ENCODE measurements at places on chromosomes 16 and 17. TPM values are rescaled to one million over a fixed set of nuclear protein-coding genes. Genes with fewer than 3 reads are reported as not detected.
A peak's percentile ranks its signal among the peaks of the same experiment; 100 is the strongest.

The KREMEN2 gene
- total RNA-seq: 0.09 TPM

The FBXW10 gene
- not detected for total RNA-seq

- H3K4me3 ChIP-seq: peak overlapping the region; percentile 65
- H3K4me1 ChIP-seq: peaks cover 16% of the 10 kb centered on the region
- H3K27ac ChIP-seq: no peak overlapping the region
Observed at GRCh38 chr17:60102632-60103096, 23.9 kb upstream of the HEATR6 start.

The ARHGAP44 gene
- total RNA-seq: 0.21 TPM

GRCh38 chr16:76195056-76195455, 82.1 kb upstream of the CNTNAP4 start:
- no peak overlapping the region for H3K4me3 ChIP-seq
- DNase-seq: no peak
- H3K27me3 ChIP-seq: no peaks in the 10 kb centered on the region
- no peaks in the 10 kb centered on the region for H3K36me3 ChIP-seq
- no peaks in the 10 kb centered on the region for H3K4me1 ChIP-seq
- H3K27ac ChIP-seq: no peak overlapping the region

The KRTAP4-1 gene
- not detected for total RNA-seq

- no peaks in the 10 kb centered on the region for H3K27me3 ChIP-seq
- H3K27ac ChIP-seq: peak overlapping the region; percentile 93
- peaks cover 50% of the 10 kb centered on the region for H3K36me3 ChIP-seq
- DNase-seq: peak; percentile 61
Observed at GRCh38 chr17:59105852-59106462, 723 bp downstream of the TRIM37 start.

DNA sequence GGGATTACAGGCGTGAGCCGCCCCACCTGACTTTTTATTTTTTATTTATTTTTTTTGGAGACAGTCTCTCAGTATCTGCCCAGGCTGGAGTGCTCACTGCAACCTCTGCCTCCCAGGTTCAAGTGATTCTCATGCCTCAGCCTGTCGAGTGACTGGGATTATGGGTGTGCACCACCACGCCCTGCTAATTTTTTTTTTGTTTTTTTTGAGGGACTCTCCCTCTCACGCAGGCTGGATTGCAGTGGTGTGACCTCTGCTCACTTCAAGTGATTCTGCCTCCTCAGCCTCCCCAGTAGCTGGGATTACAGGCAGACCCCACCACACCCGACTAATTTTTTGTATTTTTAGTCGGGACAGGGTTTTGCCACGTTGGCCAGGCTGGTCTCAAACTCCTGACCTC, 7.7 kb downstream of the ZNF207 start:
- no peak for DNase-seq
- no peak overlapping the region for H3K4me3 ChIP-seq
- peaks cover 71% of the 10 kb centered on the region for H3K36me3 ChIP-seq
- H3K27ac ChIP-seq: no peak overlapping the region
- H3K4me1 ChIP-seq: peaks cover 33% of the 10 kb centered on the region
- H3K27me3 ChIP-seq: no peaks in the 10 kb centered on the region

The OTOP2 gene
- not detected for total RNA-seq

GRCh38 chr17:7707446-7707845, 2.4 kb downstream of the EFNB3 start:
- no peak for DNase-seq
- peaks cover 19% of the 10 kb centered on the region for H3K4me1 ChIP-seq
- no peak overlapping the region for H3K4me3 ChIP-seq
- H3K27ac ChIP-seq: no peak overlapping the region

DNA sequence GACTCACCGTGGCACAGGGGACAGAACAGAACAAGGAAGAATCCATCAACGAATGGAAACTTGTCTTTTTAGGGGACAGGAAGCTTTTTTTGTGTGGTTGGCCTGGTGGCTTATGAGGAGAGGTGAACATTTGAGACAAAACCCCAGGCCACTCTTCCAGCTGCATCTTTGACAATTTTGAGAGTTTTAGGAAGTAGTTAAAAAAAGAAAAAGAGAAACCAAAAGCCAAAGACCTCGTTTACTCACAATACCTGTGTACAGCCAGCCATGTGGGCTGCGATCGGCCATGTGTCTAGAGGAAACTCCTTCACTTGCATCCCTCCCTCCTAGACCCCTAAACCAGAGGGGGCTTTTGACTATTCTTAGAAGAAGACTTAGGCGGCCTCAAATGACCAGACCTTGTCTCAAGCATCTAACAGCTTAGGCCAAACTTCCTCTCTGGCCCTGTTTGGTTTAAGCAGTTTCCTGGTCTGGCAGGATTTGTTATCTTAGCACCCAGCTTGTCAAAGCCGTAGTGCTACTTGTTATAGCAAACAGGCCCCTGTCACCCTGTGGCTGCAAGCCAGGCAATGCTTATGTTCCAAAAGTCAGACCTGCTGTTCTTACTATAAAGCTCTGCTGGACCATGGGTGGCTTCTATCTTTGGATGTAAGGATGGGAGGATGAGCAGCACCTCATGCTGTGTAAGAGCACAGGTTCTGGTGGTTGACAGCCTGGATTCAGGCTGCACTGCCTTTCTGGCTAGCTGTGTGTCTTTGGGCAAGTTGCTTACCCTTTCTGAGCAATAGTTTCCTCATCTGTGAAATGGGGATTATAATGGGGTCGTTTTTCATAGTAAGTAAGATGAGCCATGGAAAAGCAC, 17.7 kb downstream of the KSR1 start:
- peaks cover 16% of the 10 kb centered on the region for H3K36me3 ChIP-seq
- H3K27ac ChIP-seq: peak overlapping the region; percentile 89
- DNase-seq: peak; percentile 74
- H3K27me3 ChIP-seq: no peaks in the 10 kb centered on the region

- H3K4me1 ChIP-seq: peaks cover 7% of the 10 kb centered on the region
- peaks cover 23% of the 10 kb centered on the region for H3K36me3 ChIP-seq
- DNase-seq: no peak
- H3K4me3 ChIP-seq: no peak overlapping the region
- H3K27ac ChIP-seq: no peak overlapping the region
- H3K27me3 ChIP-seq: no peaks in the 10 kb centered on the region
Observed at GRCh38 chr16:84131117-84131516, 13.9 kb downstream of the HSDL1 start.

DNA sequence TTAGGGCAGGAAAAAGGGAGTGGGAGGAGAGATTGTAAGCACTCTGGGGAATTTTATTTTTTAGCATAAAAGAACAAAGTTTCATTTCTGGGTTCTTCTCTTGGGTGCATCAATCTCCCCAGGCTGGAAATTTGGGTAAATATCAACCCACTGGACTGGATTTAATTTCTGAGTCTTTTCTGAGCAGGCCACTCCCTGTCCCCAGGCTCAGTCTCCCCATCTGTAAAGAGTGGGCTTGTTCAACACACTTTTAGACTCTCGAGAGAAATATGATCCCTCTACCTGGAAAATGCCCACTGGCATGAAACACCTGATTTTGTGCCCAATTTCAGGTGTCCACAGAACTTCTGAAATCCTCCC, 617 bp upstream of the VTN start:
- DNase-seq: no peak
- peaks cover 13% of the 10 kb centered on the region for H3K4me1 ChIP-seq
- H3K36me3 ChIP-seq: peaks cover 7% of the 10 kb centered on the region

- H3K27ac ChIP-seq: no peak overlapping the region
- no peak for DNase-seq
- peaks cover 3% of the 10 kb centered on the region for H3K4me1 ChIP-seq
- no peak overlapping the region for H3K4me3 ChIP-seq
Observed at GRCh38 chr17:39872751-39873150, 4.7 kb downstream of the ZPBP2 start.

- no peak overlapping the region for H3K27ac ChIP-seq
- peak overlapping the region; percentile 61 for H3K4me3 ChIP-seq
- H3K27me3 ChIP-seq: peaks cover 71% of the 10 kb centered on the region
- no peak for DNase-seq
Observed at GRCh38 chr17:15261802-15262290, 3.3 kb downstream of the PMP22 start.

- no peak overlapping the region for H3K27ac ChIP-seq
- peak overlapping the region; percentile 73 for H3K4me3 ChIP-seq
- peaks cover 38% of the 10 kb centered on the region for H3K27me3 ChIP-seq
- DNase-seq: no peak
Observed at GRCh38 chr16:2022723-2023091, 3.1 kb downstream of the NPW start.

The CCDC40 gene
- total RNA-seq: not detected

The NHLRC4 gene
- 1.3 TPM for total RNA-seq

The GPR179 gene
- total RNA-seq: not detected

DNA sequence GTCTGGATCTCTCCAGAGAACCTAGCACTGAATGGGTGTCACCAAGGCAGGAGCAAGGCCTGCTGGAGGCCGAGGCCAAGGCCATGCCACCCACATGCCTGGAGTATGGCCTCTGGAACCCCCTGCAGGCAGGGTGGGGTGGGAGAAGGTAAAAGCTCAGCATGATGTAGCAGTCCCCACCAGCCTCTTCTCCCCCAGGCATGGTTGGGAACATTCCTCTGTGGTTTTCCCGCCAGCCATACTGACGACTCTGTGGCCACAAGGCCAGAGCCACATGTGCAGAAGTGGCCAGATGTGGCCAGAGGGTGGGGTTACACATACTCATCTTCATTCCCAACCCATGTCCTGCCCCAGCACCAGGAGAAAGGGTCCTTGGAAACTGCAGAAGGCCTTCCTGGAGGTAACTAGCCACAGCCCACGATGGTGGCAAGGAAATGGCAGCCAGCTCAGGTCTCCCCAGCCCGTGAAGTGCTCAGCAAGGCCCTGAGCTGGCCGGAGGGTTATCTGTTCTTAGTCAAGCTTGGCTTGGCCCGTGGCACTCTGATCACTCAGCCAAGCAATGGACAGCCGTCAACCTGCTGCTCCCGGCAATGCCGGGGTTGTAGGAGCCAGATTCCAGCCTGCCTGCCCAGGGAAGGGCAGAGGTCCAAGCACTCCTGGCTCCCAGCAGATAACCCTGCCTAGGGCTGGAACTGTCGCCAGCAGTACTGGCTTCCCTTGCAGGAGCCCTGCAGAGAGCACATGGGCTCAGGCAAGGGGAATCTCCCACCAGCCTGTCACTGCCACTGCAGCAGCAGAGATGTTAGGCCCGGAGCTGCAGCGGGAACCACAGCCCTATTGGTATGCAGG, 26.1 kb downstream of the HDAC5 start:
- no peak overlapping the region for H3K27ac ChIP-seq
- no peaks in the 10 kb centered on the region for H3K36me3 ChIP-seq
- peaks cover 6% of the 10 kb centered on the region for H3K4me1 ChIP-seq
- DNase-seq: no peak
- H3K4me3 ChIP-seq: no peak overlapping the region
- H3K27me3 ChIP-seq: no peaks in the 10 kb centered on the region

DNA sequence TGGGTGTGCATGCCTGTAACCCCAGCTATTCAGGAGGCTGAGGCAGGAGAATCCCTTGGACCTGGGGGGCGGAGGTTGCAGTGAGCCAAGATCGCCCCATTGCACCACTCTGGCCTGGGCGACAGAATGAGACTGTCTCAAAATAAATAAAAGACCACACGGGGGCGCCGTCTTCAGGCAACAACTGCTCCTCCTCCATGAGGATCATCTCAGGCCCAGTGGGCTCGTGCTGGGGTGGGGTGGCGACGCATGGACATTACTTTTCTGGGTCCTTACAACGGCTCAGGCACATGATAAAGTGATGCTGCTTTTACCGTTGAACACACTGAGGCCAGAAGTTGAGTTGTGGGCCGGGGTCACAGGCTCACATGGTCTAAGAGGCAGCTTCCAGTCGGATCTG, 56.2 kb downstream of the PRMT7 start:
- H3K4me3 ChIP-seq: no peak overlapping the region
- H3K4me1 ChIP-seq: peaks cover 28% of the 10 kb centered on the region
- no peaks in the 10 kb centered on the region for H3K36me3 ChIP-seq

The TBC1D3I gene
- total RNA-seq: 1.2 TPM

The PPM1E gene
- 0.05 TPM for total RNA-seq

- peak; percentile 30 for DNase-seq
- no peaks in the 10 kb centered on the region for H3K36me3 ChIP-seq
- H3K27me3 ChIP-seq: no peaks in the 10 kb centered on the region
- peaks cover 33% of the 10 kb centered on the region for H3K4me1 ChIP-seq
- H3K27ac ChIP-seq: peak overlapping the region; percentile 93
Observed at GRCh38 chr17:72726936-72727335, 365.6 kb downstream of the SLC39A11 start.

The CEP20 gene
- total RNA-seq: 39.4 TPM

- H3K27ac ChIP-seq: no peak overlapping the region
- H3K4me1 ChIP-seq: no peaks in the 10 kb centered on the region
- no peak overlapping the region for H3K4me3 ChIP-seq
- no peak for DNase-seq
- no peaks in the 10 kb centered on the region for H3K27me3 ChIP-seq
- no peaks in the 10 kb centered on the region for H3K36me3 ChIP-seq
Observed at GRCh38 chr17:14222611-14223010, 14.1 kb downstream of the CDRT15 start.

DNA sequence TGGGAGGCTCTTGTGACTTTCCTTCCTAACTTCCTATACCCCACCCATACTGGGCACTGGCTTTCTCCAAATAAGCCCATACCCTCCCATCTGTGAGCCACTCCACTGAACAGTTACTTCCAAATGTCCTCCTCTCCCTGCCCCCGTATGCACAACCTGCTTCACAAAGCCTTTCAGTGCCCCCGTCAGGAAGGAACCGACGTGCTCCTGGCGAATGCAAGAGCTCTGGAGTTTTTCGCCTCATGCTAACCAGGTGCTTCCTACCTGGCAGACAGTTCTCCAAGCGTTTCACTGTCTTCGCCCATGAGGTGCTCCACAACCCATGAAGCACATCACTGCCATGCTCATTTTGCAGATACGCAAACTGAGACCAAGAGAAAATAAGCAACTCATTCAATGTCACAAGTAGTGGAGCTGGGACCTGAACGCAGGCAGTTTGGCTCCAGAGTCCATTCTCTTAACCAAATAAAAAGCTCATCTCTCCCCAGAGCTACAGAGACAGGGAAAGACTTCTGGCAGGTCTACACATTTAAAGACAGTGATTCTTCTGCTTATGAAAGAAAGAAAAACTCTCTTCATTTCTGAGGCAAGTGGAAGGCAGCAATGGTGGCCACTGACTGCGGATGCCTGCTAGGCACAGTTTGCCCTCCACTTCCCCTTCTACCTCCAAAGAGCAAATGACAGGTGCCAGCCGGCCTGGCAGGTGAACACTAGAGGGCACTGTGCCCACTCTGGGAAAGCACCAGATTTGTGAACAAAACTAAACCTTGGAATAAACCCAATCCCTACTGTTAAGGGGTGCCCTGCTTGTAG, 23.8 kb downstream of the SPHK1 start:
- peaks cover 6% of the 10 kb centered on the region for H3K4me1 ChIP-seq
- H3K27ac ChIP-seq: no peak overlapping the region
- no peaks in the 10 kb centered on the region for H3K27me3 ChIP-seq
- no peak overlapping the region for H3K4me3 ChIP-seq
- DNase-seq: peak; percentile 52

GRCh38 chr16:15732416-15732815, 82.4 kb downstream of the NDE1 start:
- H3K27me3 ChIP-seq: no peaks in the 10 kb centered on the region
- H3K4me3 ChIP-seq: no peak overlapping the region
- H3K4me1 ChIP-seq: no peaks in the 10 kb centered on the region
- H3K36me3 ChIP-seq: peaks cover 3% of the 10 kb centered on the region
- H3K27ac ChIP-seq: no peak overlapping the region

The SLC5A10 gene
- total RNA-seq: not detected

GRCh38 chr16:88900662-88901052, 34.2 kb upstream of the PABPN1L start:
- no peak for DNase-seq
- H3K27ac ChIP-seq: no peak overlapping the region
- H3K36me3 ChIP-seq: no peaks in the 10 kb centered on the region
- no peaks in the 10 kb centered on the region for H3K27me3 ChIP-seq
- H3K4me1 ChIP-seq: no peaks in the 10 kb centered on the region
- H3K4me3 ChIP-seq: no peak overlapping the region

The MT1E gene
- 181 TPM for total RNA-seq

The TNP2 gene
- not detected for total RNA-seq

The SLC13A2 gene
- total RNA-seq: not detected

- H3K4me1 ChIP-seq: peaks cover 10% of the 10 kb centered on the region
- H3K27me3 ChIP-seq: peaks cover under 1% of the 10 kb centered on the region
- no peak overlapping the region for H3K4me3 ChIP-seq
Observed at GRCh38 chr17:15233022-15233805, 31.9 kb downstream of the PMP22 start.

The MPG gene
- 78.6 TPM for total RNA-seq

Measured in activated T-helper 2 cell treated with anti-CD3 and anti-CD28 coated beads, Interferon-gamma antibody, Interleukin-2, Interleukin-4, amounts not matched to agents 10 μg/mL and 5 μg/mL and 100 μg/mL, durations not matched to agents 14 hours and 24 hours and 36 hours (primary cell).